ENCODE measurements at places on chromosomes 5 and 9. TPM values are rescaled to one million over a fixed set of nuclear protein-coding genes. Genes with fewer than 3 reads are reported as not detected.

Gene DAB2
- 70.7 TPM for total RNA-seq

Gene TOMM5
- 52.5 TPM for total RNA-seq

GRCh38 chr9:83956436-83957247, 23.4 kb downstream of the HNRNPK start:
- peaks cover 11% of the 10 kb centered on the region for H3K4me1 ChIP-seq
- H3K27ac ChIP-seq, result peak overlapping the region; percentile 32
- peak; percentile 60 for DNase-seq
- H3K4me3 ChIP-seq, result peak overlapping the region; percentile 88
- H3K27me3 ChIP-seq, result peaks cover 8% of the 10 kb centered on the region

DNA sequence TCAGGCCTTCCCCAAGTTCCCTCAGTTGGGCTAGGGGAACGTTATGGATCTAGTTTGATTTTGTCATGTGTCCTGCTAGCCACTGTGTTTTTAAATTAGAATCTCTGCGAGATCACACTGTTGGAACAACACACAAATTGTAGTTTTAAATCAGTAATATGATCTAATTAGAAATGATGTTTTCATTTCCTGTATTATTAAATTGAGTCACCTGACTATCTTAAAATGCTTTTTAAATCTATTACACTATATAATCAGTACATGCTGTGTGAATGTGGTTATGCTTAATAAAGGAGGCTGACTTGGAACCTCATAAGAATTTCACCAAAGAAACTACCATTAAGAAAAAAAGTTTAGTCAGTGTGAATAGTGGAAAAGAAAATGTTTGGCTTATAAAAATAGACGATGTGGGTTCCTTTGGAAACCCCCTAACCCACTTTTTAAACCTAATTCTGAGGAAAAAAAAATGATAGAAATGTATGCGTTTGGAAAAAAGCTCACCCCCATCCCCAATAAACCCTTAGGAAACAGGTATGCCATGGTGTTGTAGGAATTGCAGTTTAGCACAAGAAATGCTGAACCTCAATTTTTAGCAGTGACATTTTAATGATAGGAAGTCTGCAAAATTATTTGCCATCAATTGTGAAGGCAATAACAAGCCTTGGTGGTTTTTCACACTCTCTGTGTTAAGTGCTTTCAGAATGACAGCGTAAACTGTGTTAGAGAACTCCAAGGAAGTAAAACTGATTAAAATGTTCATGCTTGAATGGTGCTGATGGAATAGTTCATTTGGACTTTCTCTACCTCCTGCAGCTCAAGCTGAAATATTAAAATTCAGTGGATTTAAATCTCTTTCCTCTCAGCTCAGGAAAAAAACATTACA, 59.0 kb downstream of the TLE4 start:
- no peak overlapping the region for H3K4me3 ChIP-seq
- peaks cover 39% of the 10 kb centered on the region for H3K4me1 ChIP-seq
- no peak for DNase-seq

DNA sequence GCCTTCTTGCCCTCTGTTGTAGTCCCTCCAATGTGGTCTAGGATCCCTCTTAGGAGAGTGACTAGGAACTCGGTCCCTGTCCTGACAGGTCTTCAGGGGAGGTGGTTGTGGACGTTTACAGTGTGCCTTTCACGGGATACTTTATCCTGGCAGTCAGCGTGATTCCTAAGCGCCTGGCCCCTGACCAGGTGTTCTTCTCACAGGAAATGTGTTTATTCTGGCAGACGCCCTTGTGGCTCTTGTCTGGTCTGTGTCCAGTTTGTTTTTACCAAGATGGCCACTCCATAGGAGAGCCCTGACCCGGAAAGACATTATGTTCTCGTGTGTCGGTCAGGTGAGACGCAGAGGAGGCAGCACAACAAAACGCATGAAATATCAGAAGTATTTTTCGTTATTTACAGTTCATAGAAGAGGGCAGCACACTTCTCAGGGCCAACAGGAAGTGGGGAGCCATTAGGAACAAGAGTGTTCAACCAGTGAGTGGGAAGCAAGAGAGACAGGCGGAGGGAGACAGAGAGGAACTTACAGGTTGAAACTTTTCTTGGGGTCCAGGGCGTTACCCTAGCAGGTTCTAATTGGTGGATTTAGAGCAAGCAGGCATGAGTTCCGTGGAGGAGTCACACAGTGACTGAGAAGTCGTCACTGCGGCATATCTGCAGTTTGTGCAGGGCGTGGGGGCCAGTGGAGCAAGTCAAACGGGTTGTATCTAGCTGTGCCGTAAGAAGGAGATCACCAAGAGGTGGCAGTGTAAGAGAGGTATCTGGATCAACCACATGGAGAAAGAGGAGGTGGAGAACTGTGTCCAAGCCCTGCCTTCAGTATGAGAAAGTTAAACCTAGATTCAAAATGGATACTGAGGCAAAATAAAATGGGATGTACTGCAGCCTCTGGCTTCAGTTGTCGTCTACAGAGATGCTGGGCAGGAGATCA, 412.9 kb downstream of the ZSWIM6 start:
- no peak overlapping the region for H3K27ac ChIP-seq
- DNase-seq, result no peak
- H3K4me3 ChIP-seq, result no peak overlapping the region
- peaks cover 8% of the 10 kb centered on the region for H3K27me3 ChIP-seq
- no peaks in the 10 kb centered on the region for H3K36me3 ChIP-seq

DNA sequence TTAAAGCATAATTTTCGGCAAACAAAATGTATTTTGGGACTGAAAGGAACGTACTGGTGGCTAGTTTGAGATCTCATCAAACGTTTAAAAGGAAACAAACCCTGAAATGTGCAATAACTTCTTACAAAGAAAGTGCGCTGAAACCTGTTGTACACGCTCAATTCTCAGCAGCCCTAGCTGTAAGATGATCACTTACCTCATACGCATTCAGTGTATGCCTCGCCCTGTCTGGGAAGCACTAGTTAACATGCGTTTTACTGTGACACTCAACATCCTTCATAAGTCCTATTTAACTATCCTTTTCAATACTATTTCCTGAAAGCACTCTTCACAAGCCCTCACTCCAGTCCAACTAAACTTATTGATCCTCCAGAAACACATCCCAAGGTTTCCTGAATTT, 485.0 kb upstream of the EDIL3 start:
- no peaks in the 10 kb centered on the region for H3K27me3 ChIP-seq
- H3K27ac ChIP-seq, result no peak overlapping the region
- H3K36me3 ChIP-seq, result no peaks in the 10 kb centered on the region
- no peak for DNase-seq
- no peaks in the 10 kb centered on the region for H3K4me1 ChIP-seq

GRCh38 chr5:151718646-151719045, 31.9 kb upstream of the SPARC start:
- H3K4me1 ChIP-seq, result no peaks in the 10 kb centered on the region
- H3K27ac ChIP-seq, result no peak overlapping the region
- no peak for DNase-seq
- peaks cover 5% of the 10 kb centered on the region for H3K27me3 ChIP-seq

DNA sequence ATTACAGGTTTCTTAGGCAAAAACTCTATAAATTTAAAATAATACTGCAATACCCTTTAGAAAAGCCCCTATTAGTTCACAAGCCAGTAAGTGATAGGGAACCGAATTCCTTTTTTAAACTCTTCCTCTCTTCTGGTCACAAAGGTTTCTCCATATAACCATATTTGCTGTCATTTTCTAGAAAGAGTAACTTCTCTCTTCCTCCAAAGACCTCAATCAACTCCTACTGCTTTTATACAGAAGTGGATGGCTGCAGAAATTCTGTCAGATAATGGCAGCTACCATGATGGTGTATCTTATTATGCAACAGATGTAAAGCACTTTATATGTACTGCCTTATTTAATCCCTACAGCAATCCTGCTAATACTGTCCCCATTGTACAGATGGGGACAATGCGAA, 6.2 kb downstream of the TUT7 start:
- H3K4me1 ChIP-seq, result peaks cover 12% of the 10 kb centered on the region
- H3K27me3 ChIP-seq, result no peaks in the 10 kb centered on the region
- no peak for DNase-seq
- no peak overlapping the region for H3K27ac ChIP-seq

DNA sequence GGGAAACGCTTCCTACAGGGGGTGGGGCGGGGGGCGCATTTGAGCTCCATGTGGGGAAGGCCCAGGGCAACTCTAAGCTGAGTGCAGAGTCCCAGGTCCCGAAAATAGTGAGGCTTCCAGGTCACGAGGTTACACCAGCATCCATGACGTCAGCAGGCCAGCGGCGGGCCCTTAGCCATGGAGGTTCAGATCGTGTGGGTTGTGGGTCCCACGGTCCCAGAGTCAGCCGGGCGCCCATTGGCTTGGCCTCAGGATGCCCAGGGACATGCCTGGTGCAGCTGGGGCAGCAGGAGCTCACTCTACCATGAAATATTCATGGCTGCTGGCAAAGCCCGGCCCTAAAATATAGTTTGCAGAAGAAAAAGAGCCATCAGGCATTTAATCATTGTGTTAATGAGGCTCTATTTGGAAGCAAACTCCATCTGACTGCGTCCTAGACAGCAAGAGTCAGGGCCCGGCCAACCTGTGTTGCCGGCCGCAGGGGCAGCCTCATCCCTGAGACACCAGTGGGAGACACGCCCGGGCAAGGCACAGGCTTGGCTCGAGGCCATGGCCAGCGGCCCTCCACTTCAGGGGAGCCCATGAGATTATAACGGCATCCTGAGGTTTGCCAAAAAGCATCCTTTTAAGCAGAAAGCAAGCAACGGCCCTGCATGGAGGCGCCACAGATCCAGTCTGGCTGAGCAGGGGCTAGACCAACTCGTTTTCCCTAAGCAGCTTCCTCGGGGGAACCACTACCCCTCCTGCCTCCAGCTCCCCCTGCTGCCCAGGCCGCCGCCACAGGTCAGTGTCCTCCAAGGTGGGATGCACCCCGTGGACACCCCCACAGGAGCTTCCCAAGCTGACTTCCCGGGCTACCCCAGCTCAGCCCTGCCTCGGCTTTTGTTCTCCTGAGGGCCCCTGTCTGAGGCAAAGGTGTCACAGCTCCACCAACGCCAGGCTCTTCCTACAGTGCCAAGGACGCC, 108.9 kb upstream of the PPP1R26 start:
- no peaks in the 10 kb centered on the region for H3K36me3 ChIP-seq
- peaks cover 4% of the 10 kb centered on the region for H3K27me3 ChIP-seq
- DNase-seq, result no peak
- no peak overlapping the region for H3K27ac ChIP-seq
- no peaks in the 10 kb centered on the region for H3K4me1 ChIP-seq

- no peak overlapping the region for H3K27ac ChIP-seq
- no peak overlapping the region for H3K4me3 ChIP-seq
- no peak for DNase-seq
- H3K27me3 ChIP-seq, result no peaks in the 10 kb centered on the region
- peaks cover 4% of the 10 kb centered on the region for H3K4me1 ChIP-seq
Measured at GRCh38 chr5:122007546-122007945, 45.8 kb downstream of the SRFBP1 start.

GRCh38 chr5:172911628-172911880, 47.7 kb upstream of the RPL26L1 start:
- peaks cover 2% of the 10 kb centered on the region for H3K4me1 ChIP-seq
- no peak for DNase-seq

Data from endothelial cell (in vitro differentiated cells).